Activated CD4-positive, alpha-beta T cell treated with anti-CD3 and anti-CD28 coated beads, Interleukin-2, Interleukin-6, amounts not matched to agents 100 ng/mL and 50 ng/mL, durations not matched to agents 16 hours and 8 hours (primary cell): ENCODE measurements at places on chromosomes 11 and 22.

- DNase-seq, result peak; percentile 63
Measured at GRCh38 chr22:37019309-37020191, at the start of the genes MPST and TST. Gene MPST (plus strand): TSS chr22:37019742. CDS start chr22:37019837, 95 bp downstream. Gene TST (minus strand): TSS chr22:37019447. CDS start chr22:37018732, 715 bp downstream.

DNA sequence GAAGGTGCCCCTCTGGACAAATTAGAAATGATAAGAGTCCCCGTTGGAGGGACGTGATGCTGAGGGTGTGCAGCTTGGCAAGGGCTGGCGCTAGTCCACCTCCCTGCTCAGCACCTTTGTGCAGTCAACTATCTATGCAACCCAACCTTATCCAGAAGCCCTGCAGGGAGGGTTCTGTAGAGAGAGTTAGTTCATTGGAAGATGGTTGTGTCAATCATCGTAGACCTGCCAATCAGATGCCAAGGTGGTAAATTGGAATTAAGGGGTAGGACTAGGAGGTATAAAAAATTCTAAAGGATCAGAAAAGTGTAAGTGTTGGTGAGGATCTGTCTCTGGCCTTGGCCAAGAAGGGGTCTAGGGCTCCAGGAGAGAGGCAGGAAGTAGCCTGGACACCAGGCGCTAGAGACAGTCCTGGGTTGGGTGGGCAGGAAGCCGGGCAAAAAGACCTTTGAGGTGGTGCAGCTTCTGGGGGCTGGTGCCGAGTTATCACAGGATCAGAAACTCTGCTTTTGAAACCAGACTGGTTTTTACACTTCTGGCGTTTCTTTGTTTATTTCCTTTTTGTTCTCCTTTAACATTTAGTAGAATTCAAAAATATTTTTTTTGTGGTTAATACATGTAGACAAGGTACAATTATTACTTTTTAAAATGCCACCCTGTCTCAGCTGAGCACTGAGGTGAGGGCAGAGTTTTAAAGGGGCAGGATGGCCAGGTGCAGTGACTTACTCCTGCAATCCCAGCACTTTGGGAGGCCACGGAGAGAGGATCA, 1.6 kb downstream of the C1QTNF6 start:
- peak; percentile 64 for DNase-seq

- DNase-seq, result no peak
Measured at GRCh38 chr11:66847461-66848232, 4.4 kb downstream of the RCE1 start.

DNA sequence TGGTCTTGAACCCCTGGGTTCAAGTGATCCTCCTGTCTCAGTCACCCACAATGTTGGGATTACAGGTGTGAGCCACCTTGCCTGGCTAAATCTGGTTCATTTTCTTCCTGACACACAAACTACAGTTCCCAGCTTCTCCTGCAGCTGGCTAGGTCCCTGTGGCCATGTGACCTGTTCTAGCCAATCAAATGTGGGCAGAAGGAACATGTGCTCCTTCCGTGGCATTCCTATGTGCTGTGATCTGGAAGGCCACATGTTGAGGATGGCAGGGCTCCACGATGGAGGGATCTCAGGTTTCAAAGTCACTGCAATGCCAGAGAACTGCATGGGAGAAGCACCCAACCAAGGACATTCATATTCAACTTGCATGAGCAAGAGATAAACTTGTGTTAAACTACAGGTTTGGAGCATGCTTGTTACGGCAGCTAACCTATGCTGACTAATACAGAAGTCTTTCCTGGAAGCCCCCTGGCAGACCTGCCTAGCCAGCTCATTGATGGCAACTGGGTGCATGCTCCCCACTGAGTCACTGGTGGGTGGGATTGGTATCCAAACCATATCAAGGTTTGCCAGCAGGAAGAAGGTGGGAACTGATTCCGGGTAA, 86.0 kb downstream of the RPS6KA4 start:
- no peak for DNase-seq

- DNase-seq, result peak; percentile 10
Measured at GRCh38 chr11:804599-804964, 449 bp downstream of the PIDD1 start.

DNA sequence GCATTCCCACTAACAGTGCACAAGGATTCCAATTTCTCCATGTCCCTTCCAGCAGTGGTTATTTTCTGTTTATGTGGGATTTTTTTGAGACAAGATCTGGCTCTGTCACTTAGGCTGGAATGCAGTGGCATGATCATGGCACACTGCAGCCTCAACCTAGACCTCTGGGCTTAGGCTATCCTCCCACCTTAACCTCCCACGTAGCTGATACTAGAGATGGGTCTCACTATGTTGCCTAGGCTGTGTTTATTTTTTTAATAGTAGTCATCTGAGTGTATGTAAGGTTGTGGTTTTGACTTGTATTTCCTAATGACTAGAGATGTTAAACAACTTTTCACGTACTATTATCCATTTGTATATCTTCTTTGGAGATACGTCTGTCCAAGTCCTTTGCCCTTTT, 74.6 kb downstream of the KCNQ1OT1 start:
- no peak for DNase-seq

- no peak for DNase-seq
Measured at GRCh38 chr11:96316869-96317268, 26.1 kb downstream of the MAML2 start.

DNA sequence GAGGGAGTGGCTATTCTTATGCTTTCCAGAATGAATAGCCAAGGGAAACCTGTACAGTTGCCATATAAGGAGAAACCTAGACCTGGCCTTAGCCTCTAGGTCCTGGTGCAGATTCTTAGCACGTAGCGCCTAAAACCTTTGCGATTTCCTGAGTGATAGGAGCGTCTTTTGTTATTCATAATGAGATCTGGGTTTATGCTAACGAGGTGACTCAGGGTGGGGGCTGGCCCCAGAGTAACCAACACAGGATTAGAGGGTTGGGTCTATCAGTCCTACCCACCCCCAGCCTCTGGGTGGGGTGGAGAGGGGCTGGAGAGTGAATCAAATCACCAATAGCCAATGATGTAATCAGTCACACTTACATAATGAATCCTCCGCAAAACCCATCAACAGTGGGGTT, 73.4 kb upstream of the PARVG start:
- peak; percentile 51 for DNase-seq

- DNase-seq, result no peak
Measured at GRCh38 chr11:122491509-122491908, 164.0 kb upstream of the UBASH3B start.

- no peak for DNase-seq
Measured at GRCh38 chr11:3346587-3346986, 32.4 kb downstream of the ZNF195 start.

GRCh38 chr11:2524446-2525165, 79.8 kb downstream of the KCNQ1 start:
- DNase-seq, result no peak

GRCh38 chr22:18145676-18146388, 4.1 kb upstream of the USP18 start:
- DNase-seq, result no peak

DNA sequence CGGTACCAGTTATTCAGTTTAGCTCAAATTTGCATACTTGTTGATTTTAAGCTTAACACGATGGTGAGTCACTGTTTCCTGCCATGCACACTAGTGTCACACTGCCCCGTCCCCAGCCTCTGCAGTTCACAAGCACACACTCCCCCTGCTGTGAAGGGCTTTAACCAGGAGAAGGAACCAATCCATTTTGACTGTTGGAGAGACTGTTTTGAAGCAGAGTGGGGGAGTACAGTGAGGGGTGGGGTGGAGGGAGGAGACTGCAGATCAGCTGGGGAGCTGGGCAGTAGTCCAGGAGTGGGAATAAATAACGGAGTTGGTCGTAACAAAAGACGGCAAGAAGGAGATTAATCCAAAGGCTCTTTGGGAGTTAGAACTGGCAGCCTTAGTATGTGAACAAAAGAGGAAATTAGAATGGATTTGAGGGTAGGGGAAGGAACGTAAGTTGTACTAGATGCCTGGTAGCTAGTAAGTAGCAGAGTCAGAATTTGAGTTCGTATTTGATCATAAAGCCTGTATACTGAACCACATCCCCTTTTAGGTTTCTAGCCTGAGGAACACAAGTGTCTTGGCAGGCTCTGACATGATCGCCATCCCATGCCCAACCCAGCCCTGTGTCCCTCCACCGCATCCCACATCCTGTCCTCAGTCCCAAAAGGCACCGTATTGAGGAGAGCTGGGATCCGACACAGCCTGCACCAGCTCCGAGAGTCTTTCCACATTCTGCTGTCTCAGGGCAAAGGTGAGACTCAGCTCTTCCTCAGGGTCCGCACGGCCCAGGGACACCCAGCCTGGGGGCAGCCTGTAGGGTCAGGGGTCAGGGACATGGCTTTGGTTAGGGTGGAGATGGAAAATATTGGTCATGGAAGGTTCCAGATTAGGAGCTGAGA, 862 bp downstream of the TPP1 start:
- DNase-seq, result peak; percentile 79

GRCh38 chr11:67098799-67099429, 20.1 kb upstream of the KDM2A start:
- DNase-seq, result no peak

DNA sequence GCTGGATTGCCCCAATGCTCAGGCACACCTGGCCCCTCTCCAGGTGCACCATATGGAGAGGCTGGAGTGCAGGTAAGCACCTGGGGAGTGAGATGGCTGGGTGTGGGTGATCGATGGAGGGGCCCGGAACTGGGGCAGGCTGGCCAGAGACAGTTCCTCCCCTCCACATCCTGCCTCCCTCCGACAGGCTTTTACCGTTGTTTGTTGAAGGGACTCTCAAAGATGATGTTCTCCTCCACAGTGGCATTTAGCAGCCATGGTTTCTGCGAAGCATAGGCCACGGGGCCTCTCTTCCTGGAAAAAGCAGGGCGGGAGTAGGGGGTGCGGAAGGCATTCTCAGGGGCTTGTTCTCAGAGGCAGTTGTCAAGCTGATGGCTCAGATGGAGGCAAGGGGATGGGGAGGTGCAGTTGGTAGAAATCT, 25.9 kb upstream of the KCNJ11 start:
- no peak for DNase-seq

DNA sequence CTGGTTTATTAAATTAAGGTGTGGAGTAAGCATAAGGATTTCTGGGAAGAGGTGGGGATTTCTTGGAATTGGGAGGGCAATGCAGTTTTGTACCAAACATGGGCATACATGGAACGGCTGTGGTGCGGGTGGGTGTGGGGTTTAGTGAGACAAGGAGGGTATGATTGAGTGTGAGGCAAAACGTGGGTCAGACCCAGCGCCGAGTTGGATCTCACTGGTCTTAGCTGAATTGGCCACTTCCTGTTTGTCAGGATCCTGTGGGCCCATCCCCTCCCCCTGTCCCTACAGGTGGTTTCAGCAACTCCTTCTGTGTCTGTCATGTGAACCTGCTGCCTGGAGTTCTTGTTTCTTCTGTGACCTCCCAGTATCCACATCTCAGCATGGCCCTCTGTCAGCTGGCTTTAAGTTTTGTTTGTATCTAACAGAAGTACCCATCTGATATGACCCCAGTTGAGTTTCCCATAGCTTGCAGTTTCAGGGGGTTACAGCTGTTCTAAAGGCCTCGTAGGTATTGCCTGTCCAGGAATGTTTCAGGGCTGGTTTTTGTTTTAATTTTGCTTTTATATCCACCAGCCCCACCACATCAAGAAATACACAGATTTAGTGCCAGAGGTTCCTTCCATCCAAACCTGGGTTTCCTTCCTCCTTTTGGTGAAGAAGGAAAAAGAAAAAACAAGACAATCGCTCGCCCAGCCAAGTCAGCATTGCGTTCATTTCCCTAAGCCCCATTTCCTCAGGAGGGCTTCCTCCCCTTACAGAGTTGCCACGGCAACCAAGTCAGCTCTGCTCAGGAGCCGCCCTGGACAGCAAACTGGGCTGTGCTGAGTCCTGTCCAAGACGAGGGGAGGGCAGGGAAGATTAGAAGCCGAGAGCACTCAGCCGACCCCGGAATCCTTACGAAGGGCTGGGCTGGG, 6.0 kb downstream of the APOL1 start:
- DNase-seq, result peak; percentile 58
